Psoas muscle (tissue), 8 donors: ENCODE measurements at places on chromosomes 3 and 15. TPM values are rescaled to one million over a fixed set of nuclear protein-coding genes. Genes with fewer than 3 reads are reported as not detected.

IGSF11 gene
- total RNA-seq: 8.5 TPM

CMTM6 gene
- 4.5 TPM for total RNA-seq

- no peak for DNase-seq
- H3K27me3 ChIP-seq: no peaks in the 10 kb centered on the region
- no peaks in the 10 kb centered on the region for H3K36me3 ChIP-seq
- H3K4me1 ChIP-seq: no peaks in the 10 kb centered on the region
Measured at GRCh38 chr15:87827131-87827530, 429.4 kb downstream of the NTRK3 start.

- peaks cover 6% of the 10 kb centered on the region for H3K4me1 ChIP-seq
- H3K4me3 ChIP-seq: no peak overlapping the region
- H3K27me3 ChIP-seq: no peaks in the 10 kb centered on the region
- peaks cover 34% of the 10 kb centered on the region for H3K36me3 ChIP-seq
- DNase-seq: no peak
- H3K27ac ChIP-seq: no peak overlapping the region
Measured at GRCh38 chr15:57259568-57260040, 116.7 kb upstream of the CGNL1 start.

CHRM5 gene
- not detected for total RNA-seq
